Suppressor macrophage treated with lipopolysaccharide for 4 hours (primary cell): ENCODE measurements at places on chromosomes 1 and 21.

GRCh38 chr1:200130552-200130951 lies 103.0 kb downstream of the NR5A2 start:
- DNase-seq, result peak; percentile 69

DNA sequence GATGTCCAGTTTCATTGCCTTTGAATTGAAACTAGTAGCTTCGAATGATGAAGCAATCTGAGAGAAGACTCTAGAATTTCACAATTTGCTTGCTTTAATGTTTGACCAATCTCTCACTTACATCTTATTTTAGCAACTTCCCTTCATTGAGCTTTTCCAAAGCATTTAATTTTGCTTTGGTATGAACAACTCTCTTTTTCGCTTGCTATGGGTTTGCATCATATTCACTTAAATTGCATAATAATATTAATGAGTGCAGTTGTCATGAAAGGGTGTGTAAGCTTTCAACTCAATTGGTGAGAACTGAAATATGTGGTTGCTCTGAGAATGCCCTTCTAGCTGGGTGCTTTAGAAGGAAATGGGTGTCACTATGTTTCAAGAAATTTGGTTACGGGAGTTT lies 309.2 kb downstream of the HLX start:
- peak; percentile 92 for DNase-seq

DNA sequence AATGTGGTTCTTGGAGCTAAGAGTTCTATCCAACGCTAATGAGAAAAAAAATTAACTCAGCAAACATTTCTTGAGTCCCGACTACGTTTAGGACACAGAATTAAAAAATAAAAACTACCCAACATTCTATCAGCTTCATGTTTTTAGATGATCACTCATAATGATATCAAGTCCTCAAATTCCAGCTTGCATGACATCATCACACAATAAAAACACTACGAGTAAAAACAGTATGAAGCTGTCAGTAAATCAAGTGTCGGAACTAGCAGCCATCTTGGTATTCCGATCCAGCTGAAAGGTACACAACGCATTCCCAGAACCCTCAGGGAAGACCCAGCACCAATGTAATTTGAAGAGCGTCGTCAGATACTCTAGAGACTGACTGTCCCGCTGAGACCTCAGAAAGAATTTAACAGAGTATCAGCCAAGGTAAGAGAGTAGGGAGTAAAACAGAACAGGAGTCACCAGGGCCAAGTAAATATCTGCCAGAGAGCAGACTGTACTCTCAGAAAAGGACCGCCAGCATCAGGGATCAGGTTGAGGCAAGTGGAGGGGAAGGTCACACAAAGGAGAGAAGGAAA lies 57.0 kb downstream of the NRIP1 start:
- DNase-seq, result no peak

DNA sequence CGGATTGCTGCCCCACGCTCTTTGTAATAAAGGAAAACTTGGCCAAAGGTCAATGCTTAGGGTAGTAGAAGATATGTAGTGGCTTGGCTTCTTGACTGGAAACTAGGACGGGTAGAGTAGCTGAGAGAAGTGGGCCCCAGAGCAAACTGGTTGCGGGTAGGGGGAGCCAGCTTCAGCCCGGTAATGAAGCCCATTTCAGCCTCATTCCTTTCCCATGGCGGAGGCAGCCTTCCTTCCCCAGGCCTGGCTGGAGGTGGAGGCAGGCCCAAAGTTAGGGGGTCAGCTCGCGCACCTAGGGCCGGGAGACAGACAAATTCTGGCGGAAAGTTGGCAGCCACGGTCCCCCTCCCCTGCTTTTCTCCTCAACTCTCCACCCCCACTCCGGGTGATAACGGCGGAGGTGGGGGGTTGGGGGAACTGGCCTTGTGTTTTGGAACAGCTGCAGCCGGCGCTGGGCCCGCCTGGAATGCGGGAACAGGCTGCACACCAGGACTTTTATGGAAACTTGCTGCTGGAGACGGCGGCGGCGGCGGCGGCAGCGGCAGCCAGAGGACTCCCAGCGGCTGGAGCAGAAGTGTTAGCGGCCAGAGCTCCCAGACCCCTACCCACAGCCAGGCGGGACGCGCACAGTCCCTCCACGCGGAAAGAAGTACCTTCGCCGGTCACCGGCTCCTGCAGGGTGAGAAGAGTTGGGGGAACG lies at the start of gene NEXN:
NEXN (plus strand) TSS at position 544 of the 700 bp plus-strand sequence. CDS start 27,483 bp downstream, outside the sequence.
- peak; percentile 9 for DNase-seq

- DNase-seq, result peak; percentile 69
These were observed 757 bp upstream of the SPSB1 start for GRCh38 chr1:9291914-9292360.

GRCh38 chr1:244447552-244447951 lies 4.2 kb downstream of the ADSS2 start:
- no peak for DNase-seq

GRCh38 chr1:94970783-94971182 lies 43.9 kb upstream of the CNN3 start:
- DNase-seq, result no peak

- DNase-seq, result no peak
These were observed 216.5 kb downstream of the PRDM2 start for GRCh38 chr1:13916530-13916929.

- no peak for DNase-seq
These were observed 61.0 kb downstream of the MATN1 start for GRCh38 chr1:30662291-30662840.

DNA sequence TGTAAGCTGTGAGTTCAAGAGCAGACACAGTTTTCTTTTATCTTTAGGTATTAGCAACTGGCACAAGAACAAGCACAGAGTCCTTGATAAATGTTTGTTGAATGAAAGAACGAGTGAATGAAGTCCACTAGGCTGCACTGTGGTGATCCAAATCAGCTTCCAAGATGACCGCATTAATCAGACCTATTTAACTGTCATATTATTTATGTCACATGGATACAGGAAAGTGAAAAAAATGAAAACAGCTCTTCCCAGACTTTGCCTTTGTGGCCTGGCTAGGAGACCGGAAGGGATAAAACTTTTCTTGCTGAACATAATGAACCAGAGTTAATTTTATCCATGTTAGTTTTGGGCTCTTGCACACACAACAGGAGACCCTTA lies 261.3 kb downstream of the TNR start:
- no peak for DNase-seq

- DNase-seq, result no peak
These were observed 148.7 kb downstream of the PGBD5 start for GRCh38 chr1:230277201-230278025.

- DNase-seq, result no peak
These were observed 4.4 kb downstream of the HAX1 start for GRCh38 chr1:154276797-154277196.

- DNase-seq, result no peak
These were observed 163.1 kb downstream of the PTPRU start for GRCh38 chr1:29399465-29399864.

- no peak for DNase-seq
These were observed 68.9 kb upstream of the ACTRT2 start for GRCh38 chr1:2952371-2952770.

DNA sequence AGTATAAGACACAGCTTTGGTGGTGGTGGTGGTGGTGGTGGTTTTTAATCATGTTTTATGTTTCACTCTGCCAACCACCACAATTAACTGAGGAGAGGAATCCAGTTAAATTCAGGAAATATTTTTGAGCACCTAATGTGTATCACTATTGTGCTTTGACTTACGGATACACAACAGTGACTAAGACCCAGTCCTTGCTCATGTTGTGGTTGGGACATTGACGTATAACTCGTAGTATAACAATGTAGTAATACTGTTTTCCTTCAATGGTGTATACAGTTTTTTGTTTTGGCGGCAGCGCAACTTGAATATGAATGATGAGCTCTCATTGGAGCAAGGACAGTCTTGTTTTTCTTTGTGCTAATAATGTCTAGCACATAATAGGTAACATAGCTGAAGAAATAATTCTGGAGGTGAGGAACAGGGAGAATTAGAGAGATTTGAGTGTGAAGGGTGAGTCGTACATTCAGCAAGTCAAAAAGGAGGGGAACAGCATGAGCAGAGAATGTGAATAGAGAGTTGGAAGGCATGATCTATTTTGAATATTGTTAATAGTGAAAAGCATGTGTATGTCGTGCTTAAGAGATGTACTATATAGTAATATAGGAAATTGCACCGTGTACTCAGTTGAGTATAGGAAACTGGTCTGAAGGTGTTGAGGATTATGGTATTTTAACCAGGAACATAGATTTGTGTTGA lies 5.5 kb downstream of the CACYBP start:
- no peak for DNase-seq

DNA sequence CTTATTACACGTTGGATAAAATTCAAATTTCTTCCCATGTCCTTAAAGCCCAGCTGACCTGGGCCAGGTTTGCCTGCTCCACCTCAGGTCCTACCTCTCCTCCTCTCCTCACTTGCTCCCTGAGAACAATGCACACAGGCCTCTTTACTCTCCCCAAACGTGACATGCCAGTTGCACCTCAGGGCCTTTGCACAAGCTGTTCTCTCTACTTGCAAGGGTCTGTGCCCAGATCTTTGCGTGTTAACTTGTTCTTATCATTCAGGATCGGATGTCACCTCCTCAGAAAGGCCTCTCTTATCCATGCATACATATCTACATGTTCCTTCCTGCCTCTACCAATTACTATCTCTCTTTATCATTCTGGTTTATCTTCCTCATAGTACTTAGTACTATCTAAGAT lies 14.7 kb upstream of the LEFTY1 start:
- no peak for DNase-seq

GRCh38 chr1:36367066-36367465 lies 18.7 kb downstream of the STK40 start:
- DNase-seq, result no peak

DNA sequence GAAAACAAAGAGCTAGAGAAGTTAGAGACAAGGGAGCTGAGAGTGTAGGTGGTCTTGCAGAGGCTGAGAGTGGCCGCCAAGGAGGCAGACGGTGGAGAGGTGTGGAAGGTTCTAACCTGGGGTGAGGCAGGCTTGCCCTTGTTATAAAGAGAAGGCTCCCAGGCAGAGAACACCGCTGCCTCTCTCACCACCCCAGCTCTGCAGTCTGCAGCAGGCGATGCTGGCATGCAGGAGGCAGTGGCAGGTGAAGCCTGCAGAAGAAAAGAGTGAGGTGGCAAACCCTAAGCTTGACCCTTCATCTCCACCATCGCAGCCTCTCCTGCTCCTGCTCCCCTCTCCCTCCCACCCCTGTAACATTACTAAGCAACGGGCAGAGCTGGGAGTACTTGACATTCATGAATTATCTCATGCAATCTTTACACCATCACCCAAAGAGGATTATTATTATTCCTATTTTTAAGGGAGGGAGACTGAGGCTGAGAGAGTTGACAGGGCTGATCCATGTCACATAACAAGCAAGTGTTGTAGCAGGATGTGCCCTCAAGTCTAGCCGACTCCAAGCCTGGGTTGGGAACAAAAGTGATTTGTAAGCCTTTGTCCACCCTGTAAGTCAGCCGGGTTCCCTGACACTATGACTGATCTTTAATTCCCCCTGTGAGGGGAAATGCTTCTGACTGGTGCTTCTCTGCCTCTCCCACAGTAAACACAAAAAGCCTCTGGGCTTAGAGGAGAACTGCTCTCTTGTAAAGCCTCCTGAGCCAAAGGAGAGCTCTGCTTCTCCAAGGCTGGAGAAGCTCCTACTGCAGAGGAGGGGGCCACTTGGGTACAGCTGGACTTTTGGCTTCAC lies 36.1 kb downstream of the KANK4 start:
- no peak for DNase-seq
